SHP77 (cell line): ENCODE measurements at places on chromosomes 16 and 17.

DNA sequence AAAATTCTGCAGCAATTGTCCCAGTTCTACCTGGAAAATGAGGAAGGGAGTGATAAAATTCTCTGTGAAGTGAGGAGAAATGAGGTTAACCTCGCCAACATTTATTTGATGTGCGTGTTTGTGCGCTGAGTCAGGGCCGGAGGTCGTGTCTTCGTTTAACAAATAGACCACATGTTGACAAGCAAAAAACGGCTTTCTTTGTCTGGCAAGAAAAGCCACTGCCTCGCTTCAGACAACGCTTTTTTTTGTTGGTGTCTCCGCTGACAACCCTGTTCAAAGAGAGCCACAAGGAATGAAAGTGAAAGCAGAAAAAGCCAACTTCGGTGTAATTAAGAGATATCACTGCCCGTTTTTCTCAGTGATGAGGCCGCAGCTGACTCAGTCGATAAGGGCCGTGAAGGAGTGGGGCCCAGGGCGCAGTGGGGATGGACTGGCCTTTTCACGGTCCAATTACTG lies 510.6 kb downstream of the CDH13 start:
- DNase-seq: no peak

DNA sequence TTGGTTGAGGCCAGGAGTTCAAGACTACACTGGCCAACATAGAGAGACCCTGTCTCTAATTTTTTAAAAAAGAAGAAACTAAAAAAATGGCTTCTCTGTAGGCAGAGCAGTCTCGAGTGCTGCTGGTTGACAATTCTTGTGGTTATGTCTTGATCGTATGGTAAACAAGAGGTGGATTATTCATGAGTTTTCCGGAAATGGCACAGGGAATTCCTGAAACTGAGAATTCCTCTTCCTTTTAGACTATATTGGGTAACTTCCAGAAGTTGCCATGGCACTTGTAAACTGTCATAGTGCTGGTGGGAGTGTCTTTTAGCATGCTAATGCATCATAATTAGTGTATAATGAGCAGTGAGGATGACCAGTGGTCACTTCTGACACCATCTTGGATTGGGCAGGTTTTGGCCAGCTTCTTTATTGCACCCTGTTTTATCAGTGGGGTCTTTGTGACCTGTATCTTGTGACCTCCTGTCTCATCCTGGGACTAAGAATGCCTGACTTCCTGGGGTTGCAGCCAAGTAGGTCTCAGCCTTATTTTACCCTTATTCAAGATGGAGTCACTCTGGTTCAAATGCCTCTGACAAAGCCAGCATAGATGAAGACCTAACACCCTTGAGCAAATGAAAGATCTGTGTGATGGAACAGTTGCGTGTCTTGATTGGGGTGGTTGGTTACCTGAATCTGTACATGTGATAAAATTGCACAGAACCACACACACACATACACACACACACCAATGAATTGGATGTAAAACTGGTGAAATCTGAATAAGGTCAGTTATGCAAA lies 30.2 kb downstream of the BMERB1 start:
- no peak for DNase-seq

- DNase-seq: no peak
Observed at GRCh38 chr17:45098081-45098868, 34.0 kb downstream of the PLCD3 start.

DNA sequence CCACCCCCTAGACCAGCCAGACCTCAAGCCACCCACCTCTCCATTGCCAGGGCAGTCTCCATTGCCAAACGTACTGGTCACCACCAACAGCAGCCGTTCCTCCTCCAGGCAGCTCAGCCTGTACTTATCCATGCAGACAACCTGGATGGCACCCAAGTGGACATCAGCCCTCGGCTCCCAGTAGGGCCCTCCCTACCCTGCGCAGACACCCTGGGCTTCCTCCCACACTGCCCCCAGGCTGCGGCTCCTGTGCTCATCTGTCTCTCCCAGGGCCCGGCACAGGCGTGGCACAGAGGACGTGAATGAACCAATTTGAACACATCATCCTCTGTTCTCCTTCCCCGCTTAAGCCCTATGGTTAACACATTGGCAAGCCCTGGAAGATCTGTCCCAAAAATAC lies 29.5 kb downstream of the NOS2 start:
- no peak for DNase-seq

GRCh38 chr17:56319531-56319930 lies 166.3 kb downstream of the ANKFN1 start:
- peak; percentile 3 for DNase-seq

GRCh38 chr16:70572050-70572925 lies 48.7 kb downstream of the SF3B3 start:
- no peak for DNase-seq

DNA sequence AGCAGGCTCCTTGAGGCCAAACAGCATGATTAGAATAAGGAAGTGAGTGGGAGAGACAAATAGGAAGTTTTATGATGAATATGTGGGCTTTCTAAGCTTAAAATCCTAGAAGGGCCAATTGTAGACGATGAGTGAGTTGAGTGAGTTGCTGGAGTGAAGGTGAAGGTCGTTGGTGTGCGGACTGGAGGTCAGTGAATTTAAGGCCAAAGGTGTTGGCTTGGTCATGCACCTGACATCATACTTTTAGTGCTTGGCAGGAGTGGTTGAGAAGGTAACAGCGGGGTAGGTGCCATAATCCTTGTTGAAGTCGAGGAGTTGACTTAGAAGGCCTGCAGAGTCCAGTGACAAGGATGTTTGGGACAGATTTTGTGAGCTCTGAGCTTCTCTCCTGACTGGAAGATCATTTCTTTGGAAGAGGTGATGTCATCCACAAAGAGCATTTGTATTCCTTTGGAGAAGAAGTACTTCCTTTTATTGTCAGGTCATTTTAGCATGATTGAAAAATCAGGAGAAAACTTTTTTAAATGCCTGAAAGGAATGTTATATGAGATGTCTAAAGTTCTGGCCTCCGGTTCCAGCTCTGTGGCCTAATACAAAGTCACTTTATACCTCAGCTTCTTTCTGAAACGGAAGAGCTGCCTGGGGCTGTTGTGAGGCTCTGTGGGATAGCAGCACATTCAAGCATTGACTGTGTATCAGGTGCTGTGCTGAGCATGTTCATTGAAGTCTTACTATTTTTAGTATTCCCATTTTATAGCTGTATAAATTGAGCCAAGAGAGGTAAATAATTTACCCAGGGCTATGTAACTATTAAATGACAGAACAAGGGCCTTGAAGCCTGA lies 53.6 kb upstream of the TBX2 start:
- no peak for DNase-seq

DNA sequence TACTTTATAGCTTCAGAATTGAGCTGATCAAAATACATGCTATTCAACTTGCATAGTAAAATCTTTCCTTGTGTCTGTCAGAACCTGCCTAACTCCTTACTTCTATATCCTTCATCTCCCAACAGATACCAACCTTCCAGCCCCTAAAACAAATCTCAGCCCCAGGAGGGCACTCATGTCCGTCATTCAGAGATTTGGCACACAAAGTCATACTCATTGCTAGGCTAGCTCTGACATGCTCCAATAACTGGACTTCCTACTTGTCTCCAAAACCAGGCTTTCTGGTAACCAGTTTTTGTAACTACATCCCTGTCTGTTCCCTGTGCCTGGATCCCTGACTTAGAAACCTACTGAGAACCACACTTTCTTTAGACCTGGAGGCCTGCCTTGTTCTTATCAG lies 37.5 kb upstream of the DHX40 start:
- no peak for DNase-seq

DNA sequence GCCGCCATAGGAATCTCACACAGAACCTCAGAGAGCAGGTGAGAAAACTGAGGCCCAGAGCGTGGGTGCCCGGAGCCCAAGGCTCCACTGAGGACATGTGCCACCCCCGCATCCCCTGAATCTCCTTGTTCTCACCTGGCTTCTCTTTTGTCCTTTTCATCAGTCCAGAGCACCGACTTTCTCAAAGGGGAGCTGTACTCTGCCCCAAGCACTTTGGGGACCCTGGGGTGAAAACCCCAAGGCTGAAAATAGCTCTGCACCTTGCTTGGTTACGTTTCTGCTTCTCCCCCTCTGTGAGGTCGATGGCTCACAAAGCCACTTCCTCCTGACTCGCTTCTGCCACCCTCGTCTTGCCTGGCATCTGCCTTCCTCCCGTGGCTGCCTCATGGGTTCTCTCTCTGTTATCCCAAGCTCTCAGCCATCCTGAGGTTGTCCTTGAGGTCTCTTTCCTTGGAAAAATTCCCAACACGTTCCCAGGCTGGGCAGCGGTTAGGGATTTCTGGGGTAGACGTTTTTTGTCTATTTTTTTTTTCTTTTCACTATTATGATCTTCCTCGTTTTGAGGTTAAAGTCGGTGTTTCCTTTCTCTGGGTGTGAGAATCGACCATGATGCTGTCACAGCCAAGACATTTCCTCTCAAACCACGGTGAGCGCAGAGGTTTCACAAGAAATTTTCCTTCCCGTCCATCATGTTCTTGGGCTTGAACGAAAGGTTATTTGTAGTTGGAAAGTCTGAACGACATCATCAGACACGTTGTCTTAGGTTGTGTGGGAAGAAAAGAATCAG lies 37.2 kb downstream of the IRF8 start:
- no peak for DNase-seq

GRCh38 chr17:72373910-72374741 lies 253.3 kb downstream of the SOX9 start:
- DNase-seq: no peak

GRCh38 chr16:68234188-68235107 lies 1.5 kb downstream of the ESRP2 start:
- peak; percentile 43 for DNase-seq

DNA sequence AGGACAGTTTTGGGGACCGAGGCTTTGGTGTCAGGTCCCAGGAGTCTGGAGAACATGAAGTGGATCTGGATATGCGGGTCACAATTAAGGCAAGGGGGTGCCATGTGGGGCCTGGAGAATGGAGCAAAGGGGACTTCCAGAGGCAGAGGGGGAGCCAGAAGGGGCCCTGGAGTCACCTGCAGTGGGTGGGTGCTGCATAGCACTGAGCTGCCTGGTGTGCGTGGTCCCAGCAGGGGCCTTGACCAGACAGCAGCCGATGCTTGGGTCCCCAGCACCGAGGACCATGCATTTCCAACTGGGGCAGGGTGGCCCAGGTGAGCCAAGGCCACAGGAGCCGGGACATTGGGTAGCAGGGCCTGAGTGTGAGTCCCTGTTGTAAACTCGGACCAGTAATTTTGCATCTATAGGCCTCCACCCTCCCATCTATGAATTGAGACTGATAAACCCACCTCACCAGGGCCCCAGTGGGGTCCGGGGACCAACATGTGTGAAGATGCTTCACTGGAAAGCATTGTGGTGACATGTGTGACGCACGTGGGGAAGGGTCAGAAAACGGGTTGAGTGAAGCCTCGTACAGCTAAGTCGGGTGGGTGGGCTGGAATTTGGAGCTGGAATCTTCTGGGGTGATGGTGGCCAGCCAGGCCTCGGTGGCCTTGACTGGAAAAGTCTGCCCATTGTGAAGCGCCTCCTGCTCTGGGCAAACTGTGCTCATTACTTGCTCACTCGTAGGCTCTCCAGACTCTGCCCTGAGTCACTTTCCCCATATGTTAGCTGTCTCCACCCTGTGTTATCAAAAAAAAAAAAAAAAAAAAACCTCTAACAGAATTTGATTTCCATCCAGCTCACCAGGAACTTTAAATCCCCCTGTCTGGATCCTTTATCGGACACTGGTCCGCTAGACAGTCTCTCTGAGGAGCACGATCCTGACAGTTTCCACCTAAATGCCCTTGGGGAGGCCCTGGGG lies 90.5 kb upstream of the ZNF469 start:
- no peak for DNase-seq

DNA sequence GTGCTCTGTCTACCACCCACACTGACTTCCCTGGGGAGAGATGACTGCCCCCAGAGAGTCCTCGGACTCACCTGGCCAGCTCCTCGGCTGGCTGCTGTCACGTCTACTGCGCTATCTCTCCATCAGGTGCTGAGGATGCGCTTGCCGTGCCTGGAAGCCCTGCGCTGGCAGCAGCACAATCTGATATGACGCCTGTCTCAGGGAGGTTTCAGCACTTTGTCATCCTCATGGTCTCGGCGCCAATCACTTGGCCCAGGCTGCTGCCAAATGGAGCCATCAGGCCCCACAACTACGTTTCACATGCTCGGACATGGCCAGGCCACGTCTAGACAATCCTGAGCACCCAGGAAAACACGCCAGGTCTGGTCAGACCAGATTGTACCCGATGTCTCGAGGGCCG lies 46.7 kb downstream of the FOXL1 start:
- DNase-seq: no peak

- no peak for DNase-seq
Observed at GRCh38 chr17:19738073-19738449, 10.0 kb downstream of the ALDH3A1 start.

GRCh38 chr17:31824766-31825360 lies 34.2 kb downstream of the COPRS start:
- no peak for DNase-seq

GRCh38 chr17:80866050-80866793 lies 125.4 kb upstream of the CHMP6 start:
- DNase-seq: peak; percentile 74

DNA sequence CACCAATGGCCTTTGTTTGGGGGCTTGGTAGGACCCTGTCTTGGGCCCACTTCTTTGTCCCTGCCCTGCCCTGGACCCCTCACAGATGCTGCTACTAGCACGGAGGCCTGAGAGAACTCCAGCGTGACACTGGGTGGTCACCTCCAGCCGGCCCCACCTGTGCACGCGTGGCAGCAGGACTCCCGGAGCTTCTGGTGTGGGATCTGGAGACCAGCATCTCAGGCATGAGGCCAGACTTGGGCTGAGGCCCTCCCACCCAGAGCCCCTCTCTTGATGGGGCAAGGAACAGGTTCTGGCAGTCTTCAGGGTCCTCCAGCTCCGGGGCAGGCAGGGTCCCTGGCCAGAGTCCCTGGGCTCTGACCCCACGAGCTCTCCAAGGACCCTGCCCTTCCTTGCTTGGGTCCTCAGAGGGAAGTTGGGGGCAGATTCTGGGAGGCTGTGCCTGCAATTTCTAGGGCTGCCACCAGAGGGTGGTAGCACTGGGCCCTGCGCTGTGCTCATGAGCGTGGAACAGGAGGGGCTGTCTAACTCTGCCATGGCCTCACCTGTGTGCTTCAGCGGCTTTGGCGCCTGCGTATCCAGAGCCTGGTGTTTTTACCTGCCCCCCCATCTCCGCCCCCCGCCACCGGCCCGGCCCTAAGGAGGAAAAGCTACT lies 3.1 kb upstream of the BAIAP3 start:
- DNase-seq: no peak

DNA sequence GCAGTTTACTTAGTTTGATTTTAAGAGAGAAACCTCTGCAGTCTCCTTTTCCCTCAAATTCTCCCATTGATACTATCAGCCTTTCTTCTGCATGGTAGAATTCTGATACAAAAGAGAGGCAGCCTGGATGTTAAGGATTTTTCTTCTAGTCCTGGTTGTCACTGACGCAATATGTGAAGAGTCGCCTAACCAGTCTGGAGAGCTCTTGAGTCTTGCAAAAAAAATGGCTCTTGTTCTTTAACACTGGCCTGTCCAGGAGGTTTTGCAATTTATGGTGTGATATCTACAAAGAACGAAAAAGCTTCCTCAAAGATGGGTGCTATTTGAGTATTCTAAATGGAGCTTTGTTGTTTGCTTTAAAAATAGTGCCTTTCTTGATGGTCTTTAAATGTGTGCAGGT lies 28.9 kb downstream of the COX10 start:
- no peak for DNase-seq
